ENCODE measurements at places on chromosomes 16 and 17. TPM values are rescaled to one million over a fixed set of nuclear protein-coding genes. Genes with fewer than 3 reads are reported as not detected.

- H3K27me3 ChIP-seq = no peaks in the 10 kb centered on the region
- H3K4me1 ChIP-seq = peaks cover 18% of the 10 kb centered on the region
- peaks cover 6% of the 10 kb centered on the region for H3K36me3 ChIP-seq
- no peak overlapping the region for H3K27ac ChIP-seq
Observed at GRCh38 chr17:49359990-49360795, 1.9 kb downstream of the ZNF652 start.

- peaks cover 3% of the 10 kb centered on the region for H3K4me1 ChIP-seq
- H3K36me3 ChIP-seq = peaks cover 13% of the 10 kb centered on the region
- H3K4me3 ChIP-seq = peak overlapping the region; percentile 90
- no peak for DNase-seq
- no peak overlapping the region for H3K27ac ChIP-seq
Observed at GRCh38 chr16:15054357-15055140, 1.3 kb downstream of the NTAN1 start.

DNA sequence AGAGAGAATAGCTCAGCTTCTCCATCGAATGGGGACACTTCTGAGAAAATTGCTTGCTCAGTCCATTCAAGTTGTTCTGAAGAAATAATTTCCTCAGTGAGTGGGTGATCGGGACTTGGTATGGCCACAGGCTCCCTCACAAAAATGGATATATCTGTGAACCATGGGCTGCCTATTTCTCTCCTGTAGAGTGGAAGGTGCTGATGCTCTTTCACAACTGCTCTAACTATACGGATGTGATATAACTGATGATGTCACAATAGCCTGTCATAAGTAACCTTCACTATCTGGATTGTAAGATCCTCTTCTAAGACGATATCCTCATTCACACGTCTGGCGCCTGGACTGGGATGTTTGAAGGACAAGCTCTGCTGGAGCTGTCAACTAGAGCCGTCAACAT, 4.7 kb upstream of the CCL18 start:
- H3K36me3 ChIP-seq = no peaks in the 10 kb centered on the region
- no peaks in the 10 kb centered on the region for H3K27me3 ChIP-seq
- H3K4me1 ChIP-seq = no peaks in the 10 kb centered on the region
- DNase-seq = no peak

DNA sequence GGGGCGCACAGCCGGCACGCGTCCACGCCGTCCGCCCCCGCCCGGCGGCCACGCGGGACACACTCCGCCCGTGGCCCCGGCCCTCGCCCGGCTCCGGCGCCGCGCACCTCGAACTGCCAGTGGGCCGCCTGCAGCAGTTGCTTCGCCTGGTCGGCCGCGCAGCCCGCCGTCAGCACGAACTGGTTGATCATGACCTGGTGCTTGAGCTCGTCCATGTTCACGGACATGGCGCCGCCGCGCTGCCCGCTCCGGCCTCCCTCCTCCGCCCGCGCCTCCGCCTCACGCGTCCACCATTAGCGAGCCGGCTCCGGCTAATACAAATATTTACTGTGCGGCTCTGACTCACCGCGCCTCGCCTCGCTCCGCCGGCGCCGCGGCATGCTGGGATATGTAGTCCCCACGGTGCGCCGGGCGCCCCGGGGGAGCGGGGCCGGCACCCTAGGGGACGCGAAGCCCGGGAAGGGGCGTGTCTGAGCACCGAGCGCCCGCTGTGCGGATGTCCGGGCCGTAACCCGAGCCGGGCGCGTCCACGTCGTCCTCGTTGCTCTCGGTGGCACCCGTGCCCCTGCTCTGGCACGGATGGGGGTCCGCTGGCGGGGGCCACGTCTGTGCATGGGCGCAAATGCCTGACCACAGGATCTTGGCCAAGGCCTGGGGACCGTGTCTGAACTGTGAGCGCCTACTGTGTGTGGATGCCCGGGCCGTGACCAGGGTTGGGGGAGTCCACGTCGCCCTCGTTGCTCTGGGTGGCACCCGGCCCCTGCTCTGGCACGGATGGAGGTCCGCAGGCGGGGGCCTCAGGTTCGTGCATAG, at the start of gene UBALD1:
Gene UBALD1 (minus strand): TSS at position 318 of the 813 bp plus-strand sequence. CDS start 91 bp downstream, at position 227.
- peak within 1 kb of the TSS; percentile 66 for H3K27ac ChIP-seq
- peak within 1 kb of the TSS; percentile 97 for H3K4me3 ChIP-seq
- peak; percentile 82 for DNase-seq
- H3K27me3 ChIP-seq = no peaks in the 10 kb centered on the region

Gene PABPN1L
- not detected for total RNA-seq

Gene TP53TG3C
- total RNA-seq = not detected

All from SJSA1 (cell line).